ENCODE measurements at places on chromosomes 13 and 19.

DNA sequence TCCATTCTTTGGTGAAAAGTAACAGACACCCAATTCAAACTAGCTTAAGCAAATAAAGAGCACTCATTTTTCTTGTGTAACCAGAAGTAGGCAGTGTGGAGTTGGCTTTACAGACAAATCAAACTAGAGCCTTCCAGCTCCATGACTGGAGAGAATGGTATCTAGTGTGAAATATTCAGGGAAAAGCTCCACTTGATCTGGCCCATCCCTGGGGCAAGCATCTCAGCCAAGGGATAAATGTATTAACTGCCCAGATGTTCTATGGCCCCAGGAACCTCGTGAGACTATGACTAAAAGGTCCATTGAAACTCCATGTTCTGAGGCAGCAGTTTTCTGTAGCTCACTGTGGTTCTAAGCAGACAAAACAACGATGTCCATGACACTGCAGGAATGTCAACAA is 49.9 kb downstream of the TBC1D4 start:
- DNase-seq, result no peak

- peak; percentile 85 for DNase-seq
These were observed 1.0 kb downstream of the FNDC3A start for GRCh38 chr13:48976576-48977285.

- DNase-seq, result no peak
These were observed 33.0 kb downstream of the ACTL9 start for GRCh38 chr19:8665468-8666213.

DNA sequence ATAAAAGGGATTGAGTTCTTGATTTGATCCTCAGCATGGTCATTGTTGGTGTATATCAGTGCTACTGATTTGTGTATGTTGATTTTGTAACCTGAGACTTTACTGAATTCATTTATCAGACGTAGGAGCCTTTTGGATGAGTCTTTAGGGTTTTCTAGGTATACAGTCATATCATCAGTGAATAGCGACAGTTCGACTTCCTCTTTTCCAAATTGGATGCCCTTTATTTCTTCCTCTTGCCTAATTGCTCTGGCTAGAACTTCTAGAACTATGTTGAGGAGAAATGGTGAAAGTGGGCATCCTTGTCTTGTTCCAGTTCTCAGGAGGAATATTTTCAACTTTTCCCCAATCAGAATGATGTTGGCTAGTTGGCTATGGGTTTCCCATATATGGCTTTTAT is 27.0 kb downstream of the POMP start:
- DNase-seq, result no peak

- no peak for DNase-seq
These were observed 12.5 kb upstream of the COMP start for GRCh38 chr19:18803550-18804138.

- no peak for DNase-seq
These were observed 47.8 kb downstream of the GADD45B start for GRCh38 chr19:2523630-2524311.

- peak; percentile 97 for DNase-seq
These were observed at the start of gene SMARCA4 for GRCh38 chr19:10960314-10961072. SMARCA4 (plus strand) TSS chr19:10961030; CDS start chr19:10984152, 23,122 bp downstream.

All from CD4-positive, alpha-beta T cell treated with Interleukin-4 for 1 hour (primary cell).